ENCODE measurements at places on chromosomes 4 and X.

- no peak for DNase-seq
Measured at GRCh38 chrX:1358793-1359476, 22.4 kb downstream of the IL3RA start.

DNA sequence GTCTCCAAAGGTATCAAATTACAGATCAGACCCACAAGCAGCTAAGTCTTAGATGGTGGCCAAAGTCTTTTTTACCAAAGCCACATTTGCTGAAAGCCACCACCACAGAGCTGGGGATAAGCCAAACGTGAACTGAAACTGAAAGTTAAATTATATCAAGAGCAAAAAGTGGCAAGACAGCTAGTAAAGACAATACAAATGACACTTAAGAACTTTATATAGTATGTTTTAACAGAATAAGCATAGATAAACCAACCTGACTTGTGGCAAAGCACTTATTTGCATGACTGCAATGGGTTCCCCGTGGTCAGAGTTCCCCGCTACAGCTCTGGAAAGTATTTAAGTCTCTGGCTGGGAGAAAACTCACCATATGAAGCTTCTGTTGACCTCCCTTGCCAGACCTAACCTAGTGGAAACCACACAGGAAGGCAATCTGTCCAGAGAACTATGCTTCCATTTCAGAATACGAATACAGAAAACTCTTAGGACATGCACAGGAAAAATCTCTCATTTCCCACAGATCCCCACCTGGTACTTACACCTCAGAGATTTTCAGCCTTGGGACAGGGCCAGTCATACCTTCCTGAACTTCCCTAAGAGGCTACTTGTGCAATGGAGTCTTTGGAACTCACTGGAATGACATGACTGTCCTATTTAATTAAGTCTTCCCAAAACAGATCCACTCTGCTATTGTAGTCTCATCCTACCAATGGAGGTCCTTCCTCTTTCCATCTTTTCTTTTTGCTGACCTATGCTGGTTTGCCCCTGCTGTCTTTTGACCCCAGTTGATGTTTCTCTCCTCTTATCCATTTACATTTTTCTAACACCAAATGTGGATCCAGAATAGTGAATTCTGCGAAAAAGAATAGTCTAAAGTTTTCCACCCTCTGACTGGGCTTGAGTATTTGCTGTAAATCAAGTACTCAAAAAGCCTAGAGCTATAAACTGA lies 225.1 kb downstream of the NR3C2 start:
- no peak for DNase-seq

DNA sequence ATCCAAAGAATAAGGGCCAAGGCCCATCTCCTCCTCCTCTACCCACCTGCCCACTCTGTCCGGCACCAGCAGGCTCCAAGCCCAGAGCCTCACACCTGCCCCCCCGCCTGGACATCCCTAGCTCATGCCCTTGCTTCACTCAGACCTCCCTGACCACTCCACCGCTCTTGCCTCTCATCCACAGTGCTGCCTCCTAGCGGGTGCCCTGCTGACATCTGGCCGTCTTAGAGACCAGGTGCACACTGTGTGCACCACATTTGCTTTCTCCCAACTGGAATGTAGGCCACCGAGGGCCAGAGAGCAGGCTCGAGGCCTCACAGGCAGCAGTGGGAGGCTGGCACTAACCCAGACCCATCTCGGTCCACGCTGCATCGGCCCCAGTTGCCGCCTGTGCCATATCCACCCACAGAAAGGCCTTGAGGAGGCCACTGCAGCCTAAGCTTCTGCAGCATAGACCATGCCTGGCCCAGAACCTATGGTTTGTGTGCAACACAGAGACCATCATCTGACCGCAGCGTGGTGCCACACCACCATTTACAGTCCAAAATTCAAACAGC lies 13.5 kb downstream of the LETM1 start:
- DNase-seq: no peak

DNA sequence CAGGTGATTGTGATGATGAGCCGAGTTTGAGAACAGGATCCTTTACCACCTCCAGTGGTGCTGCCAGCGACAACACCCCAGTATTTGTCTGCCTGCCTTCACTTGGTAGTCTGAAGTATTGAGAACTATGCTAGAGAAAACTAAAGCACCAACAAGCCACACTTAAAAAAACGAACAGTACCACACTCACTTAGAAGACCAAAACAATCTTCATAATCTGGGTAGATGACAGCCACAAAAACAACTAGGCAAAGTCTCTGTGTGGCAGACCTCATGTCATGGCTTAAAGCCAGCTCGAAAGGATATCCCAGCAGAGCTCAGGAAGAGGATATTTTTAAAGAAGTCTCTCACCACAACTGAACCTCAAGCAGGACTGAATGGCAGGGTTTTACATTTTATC lies 236.0 kb downstream of the GPC3 start:
- peak; percentile 58 for DNase-seq

- DNase-seq: peak; percentile 56
Measured at GRCh38 chrX:23953908-23954269, 46.1 kb downstream of the CXorf58 start.

- no peak for DNase-seq
Measured at GRCh38 chr4:22668702-22669101, 24.0 kb upstream of the GBA3 start.

- DNase-seq: no peak
Measured at GRCh38 chrX:2645563-2645962, 45.5 kb upstream of the CD99 start.

- DNase-seq: no peak
Measured at GRCh38 chr4:8283161-8283560, 13.6 kb downstream of the HTRA3 start.

DNA sequence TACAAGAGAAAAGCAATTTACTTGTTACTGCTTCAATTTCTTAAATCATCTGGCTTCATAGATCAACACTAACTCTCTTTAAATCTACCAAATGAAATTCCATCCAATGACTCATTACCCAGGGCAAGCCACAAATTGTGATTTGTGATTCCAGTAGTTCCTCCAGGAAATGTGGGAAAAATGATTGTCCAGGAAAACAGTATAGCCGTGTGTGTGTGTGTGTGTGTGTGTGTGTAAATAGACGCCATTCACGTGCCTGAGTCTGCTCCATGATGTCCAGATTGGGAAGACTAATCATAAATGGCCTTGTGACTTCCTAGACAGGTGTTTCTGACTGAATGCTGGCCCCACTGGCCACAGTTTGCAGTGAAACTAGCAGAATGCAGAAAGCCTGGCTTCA lies 121.3 kb downstream of the HS6ST2 start:
- DNase-seq: no peak

GRCh38 chr4:25182937-25183336 lies 22.7 kb upstream of the SEPSECS start:
- no peak for DNase-seq
